Right lobe of liver (tissue), 6 donors: ENCODE measurements at places on chromosomes 2 and 18.

- DNase-seq = no peak
Observed at GRCh38 chr2:212176151-212176550, 362.5 kb downstream of the ERBB4 start.

- DNase-seq = no peak
Observed at GRCh38 chr2:151753540-151753939, 19.3 kb upstream of the NEB start.

- no peak for DNase-seq
Observed at GRCh38 chr2:158637357-158637756, 157.8 kb upstream of the DAPL1 start.

DNA sequence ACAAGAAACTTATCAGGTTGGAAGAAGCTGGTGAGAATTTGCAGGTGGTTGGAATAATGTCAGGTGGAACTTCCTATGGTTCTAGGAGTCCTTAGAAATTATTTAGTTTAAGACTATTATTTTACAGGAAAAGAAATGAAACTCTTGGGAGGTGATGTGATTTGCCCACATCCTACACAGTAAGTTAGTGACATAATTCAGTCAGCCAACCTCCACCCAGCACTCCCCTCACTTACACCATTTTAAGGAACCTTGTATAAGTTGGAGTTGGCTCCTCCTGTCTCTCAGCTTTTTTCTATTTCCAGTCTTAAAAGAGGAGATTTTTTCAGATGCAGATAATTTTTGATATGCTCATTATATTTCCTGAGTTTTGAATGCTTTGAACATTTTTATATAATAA lies 86.4 kb downstream of the SKA1 start:
- DNase-seq = no peak

GRCh38 chr2:45799679-45800381 lies 148.4 kb downstream of the PRKCE start:
- no peak for DNase-seq

DNA sequence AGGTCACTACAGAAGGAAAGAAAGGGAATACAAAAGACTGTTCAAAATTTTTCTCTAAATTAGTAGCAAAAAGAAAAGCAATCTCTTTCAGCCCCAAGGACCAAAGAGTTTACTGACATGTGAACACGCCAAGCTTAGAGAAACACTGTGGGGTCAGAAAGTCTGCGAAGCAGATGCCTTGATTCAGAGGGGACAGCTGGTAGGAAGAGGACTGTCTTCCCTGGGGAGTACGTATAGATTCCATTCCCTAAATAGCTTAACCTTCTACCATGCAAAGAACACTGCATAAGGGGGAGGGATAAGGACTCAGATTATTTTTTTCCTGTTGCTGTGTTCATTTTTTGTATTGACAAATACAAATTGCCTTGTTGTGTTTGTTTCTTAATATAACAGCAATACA lies 96.1 kb downstream of the IRS1 start:
- no peak for DNase-seq

DNA sequence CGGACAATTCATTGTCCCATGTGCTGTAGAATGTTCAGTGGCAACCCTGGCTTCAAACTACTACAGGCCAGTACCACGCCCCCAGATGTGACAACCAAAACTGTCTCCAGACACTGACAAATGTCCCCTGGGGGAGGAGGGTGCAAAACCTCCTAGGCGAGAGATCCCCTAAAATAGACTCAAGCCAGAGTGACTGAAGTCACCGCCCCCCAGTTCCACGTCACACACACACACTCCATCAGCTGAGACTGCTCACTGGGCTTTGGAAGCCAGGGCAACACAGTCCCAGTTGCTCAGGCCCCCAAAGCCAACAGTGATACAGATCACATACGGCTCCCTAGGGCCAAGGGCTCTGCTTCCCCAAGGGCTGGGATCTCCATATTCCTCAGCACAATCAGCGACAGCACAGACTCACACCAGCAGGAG lies 19.1 kb downstream of the HDAC4 start:
- peak; percentile 23 for DNase-seq
